Fibroblast of lung (primary cell): ENCODE measurements at places on chromosomes 2 and 18.

DNA sequence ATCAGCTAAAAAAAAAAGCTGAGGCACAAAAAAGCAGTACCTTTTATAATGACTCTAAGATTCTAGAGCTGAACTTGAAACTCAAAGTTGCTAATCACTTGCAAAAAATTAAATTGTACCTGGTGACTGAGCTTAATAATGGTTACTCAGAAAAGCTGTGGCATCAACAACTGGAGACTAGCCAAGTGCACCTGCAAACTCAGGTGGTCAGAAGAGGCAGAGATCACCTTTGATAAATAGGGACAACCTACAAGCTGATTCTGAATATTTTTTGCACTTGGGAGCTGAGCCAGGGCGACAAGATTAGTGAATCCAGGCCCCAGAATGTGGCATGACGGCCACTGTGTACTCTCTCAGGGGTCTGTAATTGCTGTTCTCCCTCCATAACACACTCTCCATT lies 3.0 kb downstream of the ABHD3 start:
- DNase-seq: no peak

GRCh38 chr2:101533561-101534148 lies 58.7 kb upstream of the RFX8 start:
- DNase-seq: no peak

DNA sequence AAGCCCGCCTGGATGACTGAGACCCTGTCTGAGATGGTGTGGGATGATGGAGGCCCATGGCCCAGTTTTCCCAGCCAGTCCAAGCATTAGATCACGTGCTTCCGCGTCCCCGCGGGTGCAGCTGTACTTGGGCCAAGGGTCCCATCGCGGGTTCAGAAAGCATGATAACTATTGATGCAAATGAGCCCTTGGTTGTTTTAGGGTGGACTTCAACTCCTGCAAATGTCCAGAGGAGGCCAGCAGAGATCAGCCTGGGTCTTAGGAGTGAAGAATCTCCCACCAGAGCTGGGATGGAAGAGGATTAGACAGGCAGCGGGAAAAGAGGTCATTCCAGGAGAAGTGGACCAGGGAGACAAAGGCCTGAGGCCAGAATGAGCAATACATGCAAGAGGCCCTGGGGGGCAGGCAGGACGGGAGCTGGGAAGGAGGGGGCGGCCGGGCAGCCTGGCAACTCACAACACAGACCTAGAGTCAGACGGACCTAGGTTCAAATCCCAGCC lies 89.9 kb upstream of the TMEM247 start:
- no peak for DNase-seq

DNA sequence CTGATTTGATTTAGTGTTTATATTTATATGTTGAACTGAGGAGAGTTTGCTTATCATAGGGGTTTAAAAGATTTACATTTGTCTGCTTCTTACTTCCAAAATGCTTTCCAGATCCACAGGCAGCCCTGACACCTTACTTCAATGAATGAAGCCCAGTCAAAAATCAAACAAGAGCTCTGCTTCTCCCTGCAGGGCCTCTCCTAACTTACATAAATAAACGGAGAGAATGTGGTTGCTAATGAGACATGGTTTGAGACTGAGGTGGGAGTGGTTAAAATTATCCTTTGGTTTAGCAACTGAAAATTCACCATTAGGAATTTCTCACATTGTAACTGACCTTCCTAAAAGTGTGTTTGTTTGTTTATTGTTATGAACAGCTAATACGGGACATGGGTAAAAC lies 612.3 kb upstream of the FANCL start:
- DNase-seq: no peak

- DNase-seq: peak; percentile 52
Observed at GRCh38 chr2:170816504-170817092, at the start of gene GAD1. Gene GAD1, plus strand, starts transcription at chr2:170816887. Its CDS starts 1,705 bp downstream, at chr2:170818592.

DNA sequence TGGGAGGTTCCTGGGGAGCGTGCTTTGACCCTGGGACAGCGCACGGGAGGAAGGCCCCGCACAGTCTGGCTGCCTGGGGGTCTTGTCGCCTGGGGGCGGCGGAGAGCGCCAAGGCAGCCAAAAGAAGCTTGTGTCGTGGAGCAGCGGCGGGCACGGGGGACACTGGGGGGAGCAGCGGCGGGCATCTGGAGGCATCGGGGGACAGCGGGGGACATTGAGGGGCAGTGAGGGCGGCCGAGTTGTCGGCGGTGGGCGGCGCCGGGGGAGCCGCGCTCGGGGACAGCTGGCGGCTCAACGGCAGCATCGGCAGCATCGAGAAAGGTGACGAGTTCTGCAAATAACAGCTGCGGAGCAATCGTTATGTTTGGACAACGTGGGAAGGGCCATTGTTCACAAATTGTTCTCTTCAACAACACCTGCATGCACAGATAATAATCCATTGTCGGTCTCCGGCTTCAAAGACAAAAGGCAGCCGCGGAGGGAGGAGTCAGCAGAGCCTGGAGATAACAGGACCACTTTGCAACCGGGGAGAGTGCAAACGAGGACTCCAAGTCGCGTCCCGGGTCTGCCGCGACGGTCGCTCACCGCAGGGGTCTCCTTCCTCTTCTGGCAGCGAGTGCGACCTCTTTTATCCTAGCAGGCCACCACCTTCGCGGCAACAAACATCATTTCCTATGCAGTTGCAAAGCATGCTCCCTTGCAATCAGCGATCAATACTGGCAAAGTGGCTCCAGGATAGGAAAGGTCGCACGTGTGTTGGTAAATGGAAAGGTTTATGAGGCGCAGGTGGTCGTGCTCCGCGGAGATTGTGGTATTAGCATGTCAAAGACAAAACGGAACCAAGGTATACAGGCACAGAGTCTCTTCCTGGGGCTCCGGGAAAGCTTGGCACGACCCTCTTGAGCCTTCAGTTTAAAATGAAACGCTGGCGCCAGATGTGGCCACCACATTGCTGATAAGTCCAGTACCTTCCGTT lies 132.3 kb upstream of the DLX2 start:
- no peak for DNase-seq

DNA sequence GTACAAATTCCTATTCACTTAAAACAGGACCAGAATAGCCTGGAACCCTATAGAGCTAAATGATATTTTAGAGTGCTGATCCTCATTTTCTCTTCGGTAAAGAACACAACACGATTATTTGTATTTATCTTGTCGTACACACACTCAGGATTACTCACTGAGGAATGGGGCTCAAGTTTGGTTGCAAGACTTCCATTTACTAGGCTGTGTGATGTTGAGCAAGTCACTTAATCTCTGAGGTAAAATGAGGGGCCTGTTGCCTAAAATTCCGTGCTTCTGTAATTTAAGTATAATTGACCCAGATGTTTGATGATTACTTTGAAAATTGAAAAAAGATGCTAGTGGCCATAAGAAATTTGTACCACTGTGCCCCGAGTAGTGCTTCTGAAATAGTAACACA lies 42.6 kb upstream of the MAP4K3 start:
- no peak for DNase-seq

DNA sequence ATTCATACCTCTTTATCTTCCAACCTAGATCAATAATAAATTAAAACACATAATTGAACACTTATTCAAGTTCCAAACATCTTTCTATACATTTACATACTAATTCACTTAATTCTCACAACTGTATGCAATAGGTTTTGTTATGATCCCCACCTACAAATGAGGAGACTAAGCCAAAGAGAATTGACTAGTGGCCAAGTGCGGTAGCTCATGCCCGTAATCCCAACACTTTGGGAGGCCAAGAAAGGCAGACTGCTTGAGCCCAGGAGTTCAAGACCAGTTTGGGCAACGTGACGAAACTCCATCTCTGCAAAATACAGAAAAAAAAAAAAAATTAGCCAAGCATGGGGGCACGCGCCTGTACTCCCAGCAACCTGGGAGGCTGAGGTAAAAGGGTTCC lies 36.8 kb downstream of the KCNG3 start:
- no peak for DNase-seq

- no peak for DNase-seq
Observed at GRCh38 chr18:9829397-9829712, 56.4 kb upstream of the TXNDC2 start.

GRCh38 chr2:88810017-88810416 lies 118.5 kb downstream of the RPIA start:
- no peak for DNase-seq

DNA sequence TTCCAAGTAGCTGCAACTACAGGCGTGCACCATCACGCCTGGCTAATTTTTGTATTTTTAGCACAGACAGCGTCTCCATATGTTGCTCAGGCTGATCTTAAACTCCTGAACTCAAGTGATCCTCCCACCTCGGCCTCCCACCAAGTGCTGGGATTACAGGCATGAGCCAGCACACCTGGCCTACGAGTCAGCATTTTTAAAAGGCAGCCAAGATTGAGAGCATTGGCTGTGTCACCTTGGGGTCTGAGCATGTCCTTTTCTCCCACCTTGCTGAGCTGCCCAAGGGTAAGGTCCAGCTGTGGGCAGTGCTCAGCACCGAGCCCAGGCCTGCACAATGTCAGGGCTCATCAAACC lies 142.8 kb upstream of the LMAN1 start:
- peak; percentile 49 for DNase-seq

GRCh38 chr2:184413221-184413620 lies 185.1 kb upstream of the ZNF804A start:
- DNase-seq: no peak

GRCh38 chr2:237892478-237892877 lies 33.1 kb downstream of the RAMP1 start:
- DNase-seq: no peak

DNA sequence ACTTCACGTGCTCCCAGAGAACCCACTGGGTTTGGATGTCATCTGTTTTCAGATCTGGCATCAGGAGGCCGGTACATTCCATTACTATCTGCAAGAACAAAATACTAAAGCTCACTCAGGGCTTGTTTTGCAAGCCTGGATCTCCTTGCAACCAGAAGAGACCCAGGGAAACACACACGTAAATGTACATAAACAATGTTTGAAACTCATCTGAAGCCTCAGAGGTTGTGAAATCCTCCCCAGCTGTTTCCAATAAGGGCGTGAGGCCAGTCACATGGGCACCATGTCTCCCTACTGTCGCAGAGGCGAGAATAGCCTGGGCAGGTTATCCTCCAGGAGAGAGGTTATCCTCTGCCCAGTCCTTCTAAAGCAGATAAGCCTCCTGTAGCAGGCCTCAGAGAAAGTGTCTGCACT lies 186.9 kb downstream of the GFPT1 start:
- peak; percentile 95 for DNase-seq

- no peak for DNase-seq
Observed at GRCh38 chr2:217801115-217801531, 201.7 kb downstream of the TNS1 start.

- no peak for DNase-seq
Observed at GRCh38 chr2:121031568-121032340, 253.2 kb downstream of the TFCP2L1 start.

DNA sequence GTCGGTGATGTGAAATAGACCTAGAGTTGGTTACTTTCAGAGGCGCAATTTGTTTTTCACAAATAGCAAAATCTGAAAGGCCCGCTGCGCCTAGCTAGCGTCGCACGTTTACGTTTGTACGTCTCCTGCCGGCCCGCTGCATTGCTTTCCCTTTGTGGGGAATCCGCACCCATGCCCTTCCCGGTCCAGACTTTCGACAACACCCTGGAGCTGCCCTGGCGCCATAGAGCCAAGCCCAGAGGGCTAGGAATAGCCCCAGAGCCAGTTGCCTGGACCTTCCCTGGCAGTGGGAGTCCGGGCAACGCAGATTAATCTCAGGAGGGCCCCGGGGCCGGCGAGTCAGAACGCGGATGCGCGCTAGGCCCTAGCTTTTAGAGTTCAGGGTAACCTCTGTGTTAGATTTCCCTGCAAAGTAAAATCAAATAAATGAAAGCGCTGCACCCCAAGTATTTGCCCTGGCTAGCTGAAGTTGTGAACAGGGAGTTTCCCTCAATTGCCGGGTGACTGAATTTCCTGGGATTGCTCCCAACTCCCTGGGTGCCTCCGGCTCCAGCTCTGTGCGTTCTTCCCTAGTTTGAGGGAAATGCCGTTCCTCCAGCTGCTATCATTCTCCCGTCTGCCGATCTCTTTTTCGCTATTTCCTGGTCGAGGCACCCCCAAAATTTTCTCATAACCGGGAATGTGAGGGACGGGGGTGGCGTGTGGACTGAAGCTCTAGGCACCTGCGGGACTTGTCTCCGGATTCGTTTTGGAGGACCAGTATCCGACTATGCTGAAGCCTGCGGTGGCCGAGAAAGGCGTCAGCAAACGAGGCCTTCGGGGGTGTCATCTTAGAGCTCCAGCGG lies 1.2 kb upstream of the EN1 start:
- no peak for DNase-seq

DNA sequence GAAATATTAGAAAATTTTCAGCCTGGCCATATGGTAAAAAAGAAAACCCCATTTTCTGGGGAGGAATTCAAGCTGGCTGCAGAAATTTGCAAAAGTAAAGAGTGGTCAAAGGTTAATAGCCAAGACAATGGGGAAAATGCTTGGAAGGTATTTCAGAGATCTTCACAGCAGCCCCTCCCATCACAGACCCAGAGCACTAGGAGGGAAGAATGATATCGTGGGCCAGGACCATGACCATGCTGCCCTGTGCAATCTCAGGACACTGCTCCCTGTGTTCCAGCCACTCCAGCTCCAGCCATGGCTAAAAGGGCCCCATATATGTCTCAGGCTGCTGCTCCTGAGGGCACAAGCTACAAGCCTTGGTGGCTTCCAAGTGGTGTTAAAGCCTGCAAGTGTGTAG lies 93.9 kb upstream of the AGAP1 start:
- no peak for DNase-seq

GRCh38 chr2:69544951-69545350 lies 98.6 kb downstream of the AAK1 start:
- DNase-seq: no peak

- DNase-seq: no peak
Observed at GRCh38 chr2:2095360-2096093, 235.5 kb downstream of the MYT1L start.

DNA sequence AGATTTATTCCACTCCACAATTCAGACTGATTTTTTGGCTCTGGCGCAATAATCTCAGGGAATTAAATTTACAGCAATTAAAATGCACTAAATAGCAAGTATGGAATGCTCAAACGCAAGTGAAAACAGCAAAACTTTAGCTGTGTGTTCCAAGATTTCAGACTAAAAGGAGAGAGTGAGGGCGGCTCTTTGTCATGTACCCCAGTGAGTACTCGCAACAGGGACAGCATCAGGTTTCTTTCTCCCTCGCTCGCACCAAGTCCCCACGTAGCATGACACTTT lies 1.1 kb downstream of the ROCK2 start:
- DNase-seq: no peak

DNA sequence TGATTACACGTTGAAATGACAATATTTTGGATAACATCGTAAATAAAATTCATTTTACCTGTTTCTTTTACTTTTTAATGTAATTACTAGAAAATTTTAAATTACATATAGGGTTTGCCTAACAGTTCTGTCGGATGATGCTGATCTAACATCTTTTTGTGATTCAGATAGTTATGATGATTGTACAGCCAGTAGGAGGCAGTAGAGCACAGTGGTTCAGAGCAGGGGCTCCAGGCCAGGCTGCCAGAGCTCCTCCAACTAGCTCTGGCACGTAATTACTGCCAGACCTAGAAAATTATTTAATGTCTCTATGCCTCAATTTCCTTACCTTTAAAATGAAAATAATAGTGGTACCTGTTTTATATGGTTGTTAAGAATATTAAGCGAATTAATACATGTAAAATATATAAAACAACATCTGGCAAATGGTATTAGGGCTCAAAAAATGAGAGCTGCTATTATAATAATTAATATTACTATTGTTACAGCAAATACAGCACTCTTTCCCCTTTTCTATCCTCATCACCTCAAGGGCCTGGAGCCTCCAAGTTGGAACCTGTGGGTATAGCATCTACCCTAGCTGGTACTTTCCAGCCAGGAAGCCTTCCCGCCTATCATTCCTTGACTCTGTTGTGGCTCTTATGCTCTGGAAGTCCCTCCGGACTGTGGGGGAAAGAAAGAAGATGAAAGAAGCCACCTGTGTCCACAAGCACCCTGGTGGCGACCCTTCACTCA lies 47.7 kb upstream of the PLA2R1 start:
- DNase-seq: peak; percentile 85
